ENCODE measurements at places on chromosomes 4 and X.

DNA sequence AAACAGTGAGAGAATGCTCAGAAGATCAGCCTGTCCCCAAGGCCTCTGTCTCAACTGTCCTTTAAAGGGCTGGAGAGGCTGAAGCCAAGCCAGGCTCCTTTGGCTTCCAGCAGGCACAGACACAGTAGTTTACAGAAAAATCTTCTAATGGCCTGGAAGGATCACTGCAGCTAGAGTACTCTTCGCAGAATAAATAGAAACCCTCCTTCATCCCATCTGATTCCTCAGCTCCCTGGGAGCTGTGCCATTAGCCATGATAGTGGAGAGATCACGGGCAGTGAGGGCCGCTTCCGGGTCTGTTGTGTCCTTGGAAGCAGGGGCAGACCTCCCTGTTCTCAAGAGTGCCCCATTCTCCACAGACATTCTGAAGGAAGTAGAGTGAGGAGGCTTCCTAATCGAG, 63.1 kb downstream of the CCNI start:
- DNase-seq: no peak

- DNase-seq: no peak
These were observed 166.8 kb downstream of the SHROOM3 start for GRCh38 chr4:76601791-76602190.

DNA sequence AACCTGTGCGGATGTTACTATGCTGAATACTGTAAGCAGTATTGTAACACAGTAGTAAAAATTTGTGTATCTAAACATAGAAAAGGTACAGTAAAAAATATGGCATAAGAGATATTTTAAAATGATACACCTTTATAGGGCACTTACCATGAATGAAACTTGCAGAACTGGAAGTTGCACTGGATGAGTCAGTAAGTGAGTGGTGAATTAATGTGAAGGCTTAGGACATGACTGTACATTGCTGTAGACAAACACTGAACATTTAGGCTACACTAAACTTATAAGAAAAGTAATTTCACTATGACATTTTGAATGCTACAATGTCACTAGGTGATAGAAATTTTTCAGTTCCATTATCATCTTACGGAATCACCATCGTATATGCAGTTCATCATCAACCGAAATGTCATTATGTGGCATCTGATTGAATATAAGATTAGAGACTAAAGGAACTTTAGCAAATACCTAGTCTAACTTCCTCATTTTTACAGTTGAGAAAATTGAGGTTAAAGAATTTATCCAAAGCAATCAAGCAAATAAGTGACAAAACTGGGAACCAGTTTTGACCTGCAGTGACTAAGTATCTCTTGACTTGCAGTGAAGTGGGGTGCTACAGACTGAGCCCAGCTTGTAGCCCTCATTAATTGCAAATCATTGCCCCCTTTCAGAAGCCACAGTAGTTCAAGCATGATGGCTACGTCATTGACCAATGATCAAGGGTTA, 55.3 kb downstream of the EGF start:
- no peak for DNase-seq

DNA sequence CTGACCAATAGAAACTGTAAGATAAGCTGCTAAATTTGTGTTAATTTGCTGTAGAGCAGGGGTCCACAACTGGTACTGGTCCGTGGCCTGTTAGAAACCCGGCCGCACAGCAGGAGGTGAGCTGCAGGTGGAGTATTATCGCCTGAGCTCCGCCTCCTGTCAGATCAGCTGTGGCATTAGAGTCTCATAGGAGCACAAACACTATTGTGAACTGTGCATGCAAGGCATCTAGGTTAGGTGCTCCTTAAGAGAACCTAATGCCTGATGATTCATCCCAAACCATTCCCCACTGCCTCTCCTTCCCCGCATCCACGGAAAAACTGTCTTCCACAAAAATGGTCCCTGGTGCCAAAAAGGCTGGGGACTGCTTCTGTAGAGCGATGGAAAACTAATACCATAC, 19.7 kb downstream of the FBXW7 start:
- DNase-seq: no peak

DNA sequence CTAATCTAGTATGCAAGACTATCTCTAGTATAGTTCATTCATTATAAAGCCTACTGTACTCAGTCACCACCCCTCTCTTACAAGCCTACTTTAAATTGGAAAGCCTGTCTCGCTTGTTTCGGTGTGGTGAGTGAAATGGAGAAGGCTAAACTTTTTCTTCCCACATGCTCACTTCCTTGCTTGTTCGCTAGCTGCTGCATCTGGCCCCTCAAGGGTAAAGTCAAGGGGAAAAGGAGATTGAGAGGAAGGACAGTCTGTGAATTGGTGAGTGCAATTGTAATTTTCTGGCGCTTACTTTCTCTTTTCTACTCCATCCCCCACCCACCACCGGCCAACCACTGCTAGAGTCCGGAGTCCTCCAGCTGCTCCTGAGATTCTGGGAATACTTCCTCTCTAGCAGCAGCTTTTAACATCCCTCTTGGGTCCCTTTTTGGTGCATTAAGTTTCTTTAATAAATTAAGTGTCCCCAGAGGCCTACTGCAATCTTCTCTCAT, 12.1 kb upstream of the ARAP2 start:
- DNase-seq: no peak

DNA sequence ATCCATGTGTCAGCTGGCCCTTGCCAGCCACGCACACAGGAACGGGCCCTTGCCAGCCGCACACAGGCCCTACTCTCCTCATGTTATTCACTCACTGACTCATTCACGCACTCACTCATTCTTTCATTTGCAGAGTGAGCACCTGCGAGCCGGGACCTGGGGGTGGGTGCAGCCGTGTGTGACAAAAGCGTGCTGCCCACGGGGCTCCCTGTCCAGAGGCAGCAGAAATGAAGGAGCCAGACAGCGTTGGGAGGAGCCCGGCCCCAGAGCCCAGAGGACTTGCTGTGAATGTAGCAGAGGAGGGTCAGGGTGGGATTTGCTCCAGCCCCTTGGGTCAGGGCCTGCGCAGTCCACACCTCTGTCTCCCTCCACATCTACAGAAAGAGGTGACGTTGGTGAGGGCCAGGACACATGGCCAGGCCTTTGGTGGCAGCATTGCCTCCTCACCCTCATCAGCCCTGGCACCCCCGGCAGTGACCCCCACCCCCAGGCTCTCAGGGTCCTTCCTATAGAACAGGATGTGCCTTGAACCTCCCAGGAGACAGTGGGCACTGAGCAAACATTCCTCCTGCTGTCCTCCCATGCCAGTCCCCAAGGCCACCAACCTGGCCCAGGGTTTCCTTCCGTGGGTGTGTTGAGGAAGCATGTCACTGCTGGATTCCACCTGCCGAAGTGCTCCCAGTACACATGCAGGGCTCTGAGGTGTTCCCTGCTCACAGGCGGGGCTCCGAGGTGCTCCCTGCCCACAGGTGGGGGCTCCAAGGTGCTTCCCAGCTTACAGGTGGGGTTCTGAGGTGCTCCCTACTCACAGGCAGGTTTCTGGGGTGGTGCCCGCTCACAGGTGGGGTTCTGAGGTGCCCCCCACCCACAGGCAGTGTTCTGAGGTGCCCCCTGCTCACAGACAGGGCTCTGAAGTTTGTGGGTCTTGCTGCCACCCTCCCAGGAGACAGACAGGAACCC, 105.7 kb downstream of the HMX1 start:
- no peak for DNase-seq

DNA sequence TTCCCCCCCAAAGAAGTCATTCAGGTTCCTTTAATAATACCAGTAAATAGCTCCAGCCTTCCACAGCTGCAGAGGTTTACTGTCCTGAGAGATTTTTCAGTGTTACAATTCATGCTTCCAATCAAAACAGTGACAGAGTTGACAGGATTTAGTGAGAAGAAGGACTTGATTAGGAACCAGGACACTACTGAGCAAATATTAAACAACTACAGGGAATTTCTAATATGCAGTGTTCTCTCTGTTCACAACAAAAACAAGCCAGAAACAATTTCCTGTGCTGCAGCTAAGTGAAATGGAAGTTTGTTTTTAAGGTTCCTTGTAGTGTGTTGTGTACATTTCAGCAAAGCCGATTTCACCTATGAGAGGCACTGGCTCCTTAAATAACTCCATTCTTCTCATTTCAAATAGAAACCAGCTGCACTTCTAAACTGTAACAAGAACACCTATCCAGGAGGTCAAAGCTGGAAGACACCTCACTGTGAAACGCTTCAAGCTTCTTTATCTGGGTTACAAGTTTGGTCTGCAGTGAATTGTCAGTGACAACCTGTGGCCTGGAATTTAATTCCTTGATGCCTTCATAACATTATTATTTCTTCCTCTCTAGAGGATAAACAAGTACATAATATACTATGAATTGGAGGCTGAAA, 149.3 kb downstream of the RASL11B start:
- no peak for DNase-seq

GRCh38 chrX:74061879-74062278, 242.1 kb upstream of the ZCCHC13 start:
- no peak for DNase-seq

GRCh38 chr4:96677499-96677898, 837.6 kb downstream of the PDHA2 start:
- no peak for DNase-seq

DNA sequence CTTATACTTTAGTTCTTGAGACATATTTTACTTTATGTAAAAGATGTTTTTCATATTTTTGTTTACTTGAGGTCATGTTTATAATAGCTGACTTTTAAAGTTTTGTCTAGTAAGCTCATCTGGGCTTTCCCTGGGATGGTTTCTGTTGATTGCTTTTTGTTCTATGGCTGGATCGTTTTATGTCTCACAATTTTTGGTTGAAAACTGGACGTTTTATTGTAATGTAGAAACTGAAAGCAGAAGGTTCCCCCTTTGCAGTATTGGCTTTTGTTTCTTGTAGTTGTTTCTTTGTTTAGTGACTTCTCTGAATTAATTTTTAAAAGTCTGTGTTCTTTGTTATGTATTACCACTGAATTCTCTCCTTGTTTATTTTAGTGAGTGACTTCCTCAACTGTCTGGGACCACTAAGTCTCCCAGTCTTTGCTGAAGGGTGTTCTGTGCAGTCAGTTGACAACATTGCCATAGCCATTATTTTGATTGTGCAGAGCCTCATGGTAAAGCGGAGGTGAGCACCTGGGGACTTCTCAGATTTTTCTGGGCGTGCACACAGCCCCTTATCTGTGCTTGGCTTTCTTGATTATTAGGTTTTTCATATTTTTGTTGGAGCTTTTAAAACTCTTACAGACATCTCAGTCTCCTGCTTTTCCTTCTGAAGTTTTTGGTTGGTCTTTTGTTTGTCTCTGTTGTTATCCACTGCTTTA, 31.0 kb downstream of the KDM6A start:
- DNase-seq: no peak

- DNase-seq: no peak
These were observed 146.7 kb downstream of the TBL1X start for GRCh38 chrX:9611436-9612145.

- no peak for DNase-seq
These were observed 226.7 kb upstream of the MAD2L1 start for GRCh38 chr4:120293341-120293740.

DNA sequence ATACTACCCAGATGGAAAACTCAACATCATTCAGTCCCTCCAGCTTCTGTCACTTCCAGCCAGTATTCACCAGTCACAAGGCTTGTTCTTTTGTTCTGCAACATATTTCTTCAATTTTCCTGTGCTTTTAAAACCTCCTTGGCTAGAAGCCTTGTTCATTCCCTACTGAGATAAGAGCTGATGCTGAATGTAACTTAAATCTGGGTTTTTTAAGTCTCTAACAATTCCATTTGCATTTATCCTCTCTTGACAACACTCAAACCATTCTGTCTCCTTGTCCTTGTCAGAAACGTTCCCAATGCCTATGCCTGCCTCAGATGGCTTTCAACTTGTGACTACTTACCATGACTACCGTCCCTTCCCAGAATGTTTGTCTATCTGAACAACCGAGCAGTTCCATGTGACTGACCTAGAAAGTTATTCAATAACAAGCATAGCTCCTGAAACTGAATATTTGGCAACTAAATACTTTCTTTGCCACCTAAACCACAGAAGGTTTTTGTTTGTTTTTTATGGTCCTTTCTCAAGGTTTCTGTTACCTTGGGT, 682.9 kb upstream of the GALNTL6 start:
- no peak for DNase-seq

- DNase-seq: no peak
These were observed 170.5 kb upstream of the TBC1D9 start for GRCh38 chr4:140926672-140927071.

GRCh38 chr4:139282065-139282720, 2.2 kb upstream of the MGARP start:
- DNase-seq: no peak

DNA sequence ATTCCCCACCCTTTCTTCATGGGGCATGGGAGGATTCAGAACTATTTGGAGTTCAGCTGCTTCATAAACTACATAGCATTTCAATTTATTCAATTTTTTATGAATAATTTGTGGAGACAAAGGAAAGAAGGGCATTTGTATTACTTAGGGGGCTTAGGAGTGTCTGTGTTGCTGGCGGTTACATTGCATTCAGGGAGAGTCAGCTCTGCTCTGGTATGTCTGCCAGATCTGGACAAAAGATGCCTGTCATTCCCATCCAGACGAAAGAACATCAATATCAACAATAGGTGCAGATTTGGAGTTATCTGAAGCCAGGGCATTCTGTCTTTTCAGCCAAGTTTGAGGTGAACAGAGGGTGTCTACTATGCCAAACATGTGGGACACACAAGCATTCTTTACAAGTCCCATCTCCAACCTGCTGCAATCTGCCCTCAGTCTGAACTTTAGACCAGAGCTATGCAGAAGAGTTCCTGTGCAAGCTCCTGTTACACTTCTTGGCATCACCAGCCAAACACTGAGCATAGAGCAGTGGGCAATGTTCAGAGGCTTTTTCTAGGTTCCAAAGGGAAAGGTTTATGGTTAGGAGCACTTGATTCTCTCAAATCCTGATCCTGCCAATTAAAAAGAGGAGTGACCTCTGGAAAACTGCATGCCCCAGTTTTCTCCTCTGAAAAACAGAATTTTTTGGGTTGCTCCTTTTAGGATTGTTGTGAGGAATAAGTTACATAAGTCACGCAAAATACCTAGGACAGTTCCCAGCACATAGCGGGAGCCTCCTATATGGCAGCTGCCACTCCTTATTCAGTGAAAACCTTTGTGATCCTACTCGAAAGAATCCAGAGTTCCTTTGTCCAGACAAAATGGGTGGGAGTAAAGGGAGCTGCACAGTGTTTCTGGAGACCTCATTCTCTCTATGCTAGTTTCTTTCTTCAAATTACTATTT, 719.5 kb upstream of the SLIT2 start:
- DNase-seq: no peak

GRCh38 chr4:26310264-26310663, 10.6 kb upstream of the RBPJ start:
- no peak for DNase-seq

- DNase-seq: no peak
These were observed 25.9 kb downstream of the SMIM31 start for GRCh38 chr4:164779811-164780216.

- DNase-seq: no peak
These were observed 60.6 kb upstream of the WWC2 start for GRCh38 chr4:183038436-183038835.

GRCh38 chr4:3834663-3835521, 68.7 kb downstream of the ADRA2C start:
- DNase-seq: no peak

GRCh38 chrX:116232833-116233232, 62.3 kb downstream of the AGTR2 start:
- DNase-seq: no peak

- no peak for DNase-seq
These were observed 47.4 kb downstream of the TMEM131L start for GRCh38 chr4:153513596-153513995.

GRCh38 chr4:25531272-25531671, 124.4 kb upstream of the SLC34A2 start:
- DNase-seq: no peak

GRCh38 chrX:41722816-41723618, 964 bp upstream of the GPR82 start:
- DNase-seq: no peak
